ENCODE measurements at places on chromosomes 2 and 18.

DNA sequence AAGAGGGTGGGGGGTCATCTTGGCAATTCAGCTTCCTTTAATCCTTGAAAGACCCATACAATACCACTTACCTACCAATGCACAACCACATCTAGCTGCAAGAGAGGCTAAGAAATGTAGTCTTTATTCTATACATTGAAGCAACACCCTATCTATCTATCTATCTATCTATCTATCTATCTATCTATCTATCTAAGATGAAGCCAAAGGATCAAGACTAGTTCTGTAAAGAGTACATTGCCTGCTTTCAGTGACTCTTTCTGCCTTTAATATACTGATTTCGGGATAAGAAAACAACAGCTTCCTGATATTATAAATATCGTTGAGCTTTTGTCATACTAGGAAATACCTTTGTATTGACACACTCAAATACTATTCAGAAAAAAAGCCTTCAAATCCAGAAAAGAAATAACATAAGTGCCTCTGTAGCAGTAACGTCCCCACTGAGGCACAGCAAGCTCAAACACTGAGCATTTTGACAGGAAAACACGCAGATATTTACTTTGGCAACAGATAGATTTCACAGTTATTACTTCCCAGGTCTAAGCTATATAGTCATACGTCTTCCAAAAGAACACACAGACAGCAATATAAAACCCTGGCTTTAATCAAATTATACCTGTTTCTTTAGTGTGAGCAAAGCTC, 139.4 kb upstream of the SERTAD2 start:
- DNase-seq, result no peak

DNA sequence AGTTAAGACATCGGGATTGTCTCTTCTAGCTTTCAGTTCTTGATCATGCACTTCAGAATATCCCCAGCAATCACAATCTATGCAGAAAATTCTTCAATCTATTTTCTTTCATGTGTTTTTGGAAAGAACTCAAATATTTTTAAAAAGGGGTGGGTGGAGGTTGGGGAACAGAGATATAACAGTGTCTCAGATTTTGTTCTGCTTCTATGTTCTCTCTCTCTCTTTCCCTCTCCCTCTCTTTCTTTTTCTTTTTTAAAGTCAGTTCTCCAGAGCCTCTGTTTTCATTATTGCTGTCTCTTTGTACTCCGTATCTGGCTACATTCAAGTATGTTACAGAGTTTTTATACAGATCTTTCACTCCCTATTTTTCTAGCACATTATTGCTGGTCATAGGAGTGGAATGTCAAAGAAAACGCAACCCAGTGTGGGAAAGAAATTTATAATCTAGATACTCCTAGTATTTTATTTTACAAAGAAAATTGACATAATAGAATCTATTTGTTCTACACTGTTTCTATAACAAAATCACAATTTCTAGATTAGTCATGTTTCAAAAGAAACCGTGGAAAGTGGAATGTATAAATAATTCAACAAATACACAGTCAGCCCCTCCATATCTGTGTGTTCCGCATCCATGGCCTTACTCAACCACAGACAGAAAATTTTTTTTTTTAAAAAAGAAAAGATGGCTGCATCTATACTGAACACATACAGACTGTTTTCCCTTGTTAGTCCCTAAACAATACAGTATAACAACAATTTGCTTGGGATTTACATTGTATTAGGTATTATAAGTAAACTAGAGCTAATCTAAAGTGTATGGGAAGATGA, 11.2 kb upstream of the NEMP2 start:
- DNase-seq, result no peak

GRCh38 chr2:172259827-172260226, 157.1 kb upstream of the DLX2 start:
- no peak for DNase-seq

GRCh38 chr2:9156483-9156882, 50.1 kb upstream of the ASAP2 start:
- no peak for DNase-seq

DNA sequence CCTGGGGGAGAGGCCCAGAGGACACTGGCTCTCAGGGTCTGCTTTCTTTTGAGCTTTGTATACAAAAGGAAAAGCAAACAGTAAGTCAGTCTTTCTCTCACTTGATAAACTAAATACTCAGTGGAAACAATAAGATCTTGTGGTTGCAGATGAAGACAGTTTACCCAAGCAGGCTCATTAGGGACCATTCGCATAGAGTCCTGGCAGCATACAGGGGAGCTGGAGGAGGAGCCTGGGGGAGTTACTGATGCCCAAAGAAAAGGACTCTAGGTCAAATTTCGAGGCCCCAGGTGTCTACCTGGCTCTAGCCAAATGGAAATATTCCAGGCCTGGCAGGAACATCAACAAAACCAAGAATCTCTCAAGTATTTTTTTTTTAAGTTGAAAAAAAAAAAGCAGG, 225.3 kb downstream of the CNTNAP5 start:
- no peak for DNase-seq

DNA sequence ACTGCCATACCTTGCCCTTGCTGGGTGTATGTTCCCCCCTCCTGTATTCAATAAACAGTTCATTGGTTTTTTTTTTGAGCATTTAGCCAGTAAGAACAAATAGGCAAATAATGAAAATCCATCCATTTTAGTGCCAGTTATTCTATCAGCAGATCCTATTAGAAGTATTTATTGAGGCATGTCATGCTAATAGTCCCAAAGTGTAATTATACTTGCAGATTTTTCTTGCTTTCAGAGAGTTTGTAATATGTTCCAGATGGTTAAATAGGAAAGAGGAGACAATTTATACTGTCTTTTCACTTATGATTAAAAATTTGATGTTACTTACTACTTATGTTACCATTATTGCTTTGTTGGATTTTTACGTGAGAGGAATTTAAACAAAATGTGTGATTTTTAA, 127.6 kb downstream of the NCOA1 start:
- DNase-seq, result no peak

- DNase-seq, result no peak
Observed at GRCh38 chr2:171327043-171327496, 106.7 kb downstream of the METTL8 start.

- no peak for DNase-seq
Observed at GRCh38 chr18:52190631-52191030, 149.4 kb upstream of the DCC start.

GRCh38 chr2:100757621-100758394, 62.1 kb upstream of the NPAS2 start:
- no peak for DNase-seq

GRCh38 chr2:24730481-24730880, 62.7 kb downstream of the PTRHD1 start:
- DNase-seq, result no peak

DNA sequence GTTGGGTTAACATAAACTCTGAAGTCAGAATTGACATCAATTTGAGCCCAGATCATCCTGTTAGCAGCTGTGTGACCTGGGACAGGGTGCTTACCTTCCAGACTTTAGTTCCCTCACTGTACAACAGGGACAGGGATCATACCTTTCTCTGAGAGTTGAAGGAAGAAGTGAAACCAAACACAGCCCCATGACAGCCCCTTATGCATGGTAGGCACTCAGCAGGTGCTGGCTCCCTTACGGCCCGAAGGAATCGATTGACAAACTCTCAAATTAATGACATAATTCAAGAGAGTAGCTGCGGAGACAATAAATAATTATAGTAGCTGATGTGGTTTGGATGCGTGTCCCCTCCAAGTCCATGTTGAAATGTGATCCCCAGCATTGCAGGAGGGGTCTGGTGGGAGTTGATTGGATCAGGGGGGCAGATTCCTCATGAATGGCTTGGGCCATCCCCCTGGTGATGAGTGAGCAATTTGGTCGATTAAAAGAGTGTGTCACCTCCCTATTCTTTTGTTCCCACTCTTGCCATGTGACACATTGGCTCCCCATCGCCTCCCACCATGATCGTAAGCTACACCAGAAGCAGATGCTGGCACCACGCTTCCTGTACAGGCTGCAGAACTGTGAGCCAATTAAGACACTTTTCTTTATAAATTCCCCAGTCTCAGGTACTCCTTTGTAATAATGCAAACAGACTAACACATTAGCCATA, 72.4 kb downstream of the ODC1 start:
- DNase-seq, result no peak

GRCh38 chr18:75587131-75587530, 159.6 kb upstream of the SMIM21 start:
- no peak for DNase-seq
